ENCODE measurements at places on chromosomes 5 and 9.

DNA sequence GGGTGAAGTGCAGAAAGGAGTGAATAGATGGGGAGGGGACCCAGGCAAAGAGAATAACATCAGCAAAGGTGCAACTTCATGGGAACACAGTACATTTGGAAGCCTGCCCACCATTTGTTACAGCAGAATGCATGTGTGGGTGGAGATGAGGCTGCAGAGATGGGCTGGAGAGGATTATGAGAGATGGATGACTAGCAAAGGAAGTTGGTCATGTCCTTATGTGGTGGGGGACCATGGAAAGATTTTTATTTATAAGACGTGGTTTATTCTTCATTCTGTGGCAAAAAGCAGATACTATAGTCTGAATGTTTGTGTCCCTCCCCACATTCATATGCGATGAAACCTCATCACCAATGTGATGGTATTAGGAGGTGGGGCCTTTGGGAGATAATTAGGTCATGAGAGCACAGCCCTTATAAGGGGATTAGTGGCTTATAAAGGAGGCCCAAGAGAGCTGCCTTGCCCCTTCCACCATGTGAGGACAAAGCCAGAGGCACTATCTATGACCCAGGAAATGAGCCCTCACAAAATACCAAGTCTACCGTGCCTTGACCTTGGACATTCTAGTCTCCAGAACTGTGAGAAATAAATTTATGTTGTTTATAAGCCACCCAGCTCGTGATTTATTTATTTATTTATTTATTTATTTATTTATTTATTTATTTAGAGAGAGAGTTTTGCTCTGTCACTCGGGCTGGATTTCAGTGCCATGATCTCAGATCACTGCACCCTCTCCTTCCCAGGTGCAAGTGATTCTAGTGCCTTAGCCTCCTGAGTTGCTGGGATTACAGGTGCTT is 483.7 kb downstream of the RAB3C start:
- DNase-seq, result no peak

DNA sequence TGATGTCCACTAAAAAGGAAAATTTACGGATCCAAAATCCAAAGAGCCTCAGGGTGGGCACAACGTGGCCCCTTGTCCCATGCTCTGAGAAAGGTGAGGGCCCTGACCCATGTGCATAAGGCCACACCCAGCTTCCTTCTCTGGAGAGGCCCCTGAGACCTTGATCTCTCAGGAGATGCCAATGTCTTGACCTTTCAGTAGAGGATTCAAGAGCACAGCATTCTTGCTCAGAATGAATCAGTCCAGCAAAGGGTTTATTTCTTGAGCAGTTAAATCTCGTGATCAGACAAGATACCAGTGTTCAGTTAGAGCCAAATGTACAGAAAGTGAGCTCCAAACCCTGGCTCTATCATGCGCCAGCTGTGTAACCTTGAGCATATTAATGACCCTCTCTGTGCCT is 115.9 kb upstream of the DAPK1 start:
- no peak for DNase-seq

- no peak for DNase-seq
Measured at GRCh38 chr9:20065046-20065445, 276.2 kb upstream of the SLC24A2 start.

- no peak for DNase-seq
Measured at GRCh38 chr9:68708513-68708912, 3.5 kb downstream of the PIP5K1B start.

GRCh38 chr5:84983093-84983492 is 598.4 kb upstream of the EDIL3 start:
- DNase-seq, result no peak

- DNase-seq, result no peak
Measured at GRCh38 chr5:12016159-12016746, 112.0 kb upstream of the CTNND2 start.

GRCh38 chr9:135611142-135611874 is 28.0 kb downstream of the GLT6D1 start:
- DNase-seq, result no peak

GRCh38 chr5:78339617-78340436 is 20.6 kb upstream of the SCAMP1 start:
- DNase-seq, result no peak

DNA sequence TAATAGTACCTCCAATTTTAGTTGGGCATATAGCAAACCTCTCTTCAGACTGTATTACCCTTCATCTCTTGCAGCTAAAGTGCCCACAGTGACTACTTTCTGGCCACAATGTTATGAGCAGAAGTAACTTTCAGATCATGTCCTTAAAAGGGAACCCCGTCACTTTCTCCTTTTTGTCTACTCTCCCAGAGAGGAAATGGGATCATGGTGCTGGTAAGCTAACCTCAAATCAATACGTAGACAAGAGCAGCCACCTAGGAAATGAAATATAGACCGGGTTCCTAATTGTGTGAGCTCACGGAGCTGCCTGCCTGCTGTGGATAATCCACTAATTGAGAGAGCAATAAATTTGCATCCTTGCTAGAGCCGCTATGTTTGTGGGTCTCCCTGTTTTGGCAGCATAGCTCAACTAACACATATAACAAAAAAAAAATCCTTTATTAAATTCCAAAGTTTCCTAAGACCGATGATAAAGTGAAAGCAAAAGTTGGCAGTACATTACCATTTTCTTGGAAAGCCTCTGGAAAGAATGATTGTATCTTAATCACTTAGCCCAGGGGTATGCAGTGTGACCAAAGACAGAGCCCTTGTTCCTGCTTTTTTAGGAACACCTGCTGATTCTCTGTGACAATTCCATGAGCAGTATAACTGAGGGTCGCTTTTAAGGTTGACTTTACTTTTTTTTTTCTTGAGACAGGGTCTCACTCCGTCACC is 5.6 kb upstream of the IL7R start:
- DNase-seq, result no peak

GRCh38 chr5:172717481-172718195 is 53.4 kb downstream of the DUSP1 start:
- DNase-seq, result no peak

- DNase-seq, result no peak
Measured at GRCh38 chr5:3049261-3049660, 297.8 kb upstream of the IRX2 start.

DNA sequence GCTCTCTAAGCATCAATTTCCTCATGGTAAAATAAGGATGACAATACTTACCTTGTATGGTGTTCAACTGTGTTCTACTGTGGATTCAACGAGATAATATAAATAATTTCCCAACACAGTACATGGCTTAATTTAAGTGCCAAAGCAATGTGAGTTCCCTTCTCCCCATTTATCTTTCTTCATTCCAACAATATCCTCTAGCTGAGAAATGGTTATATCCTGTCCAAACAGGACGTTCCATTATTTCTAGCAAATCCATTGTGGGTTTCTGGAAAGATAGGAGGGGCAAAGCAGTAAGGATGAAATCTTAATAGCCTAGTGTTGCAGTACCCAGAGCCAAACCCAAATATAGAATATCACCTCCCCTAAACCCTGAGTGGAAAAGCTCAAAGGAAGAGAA is 22.0 kb downstream of the ABCA1 start:
- no peak for DNase-seq
